Brain microvascular endothelial cell (primary cell): ENCODE measurements at places on chromosomes 2 and 18.
A peak's percentile ranks its signal among the peaks of the same experiment; 100 is the strongest.

GRCh38 chr2:119751706-119752105, 8.0 kb upstream of the PTPN4 start:
- DNase-seq = no peak

DNA sequence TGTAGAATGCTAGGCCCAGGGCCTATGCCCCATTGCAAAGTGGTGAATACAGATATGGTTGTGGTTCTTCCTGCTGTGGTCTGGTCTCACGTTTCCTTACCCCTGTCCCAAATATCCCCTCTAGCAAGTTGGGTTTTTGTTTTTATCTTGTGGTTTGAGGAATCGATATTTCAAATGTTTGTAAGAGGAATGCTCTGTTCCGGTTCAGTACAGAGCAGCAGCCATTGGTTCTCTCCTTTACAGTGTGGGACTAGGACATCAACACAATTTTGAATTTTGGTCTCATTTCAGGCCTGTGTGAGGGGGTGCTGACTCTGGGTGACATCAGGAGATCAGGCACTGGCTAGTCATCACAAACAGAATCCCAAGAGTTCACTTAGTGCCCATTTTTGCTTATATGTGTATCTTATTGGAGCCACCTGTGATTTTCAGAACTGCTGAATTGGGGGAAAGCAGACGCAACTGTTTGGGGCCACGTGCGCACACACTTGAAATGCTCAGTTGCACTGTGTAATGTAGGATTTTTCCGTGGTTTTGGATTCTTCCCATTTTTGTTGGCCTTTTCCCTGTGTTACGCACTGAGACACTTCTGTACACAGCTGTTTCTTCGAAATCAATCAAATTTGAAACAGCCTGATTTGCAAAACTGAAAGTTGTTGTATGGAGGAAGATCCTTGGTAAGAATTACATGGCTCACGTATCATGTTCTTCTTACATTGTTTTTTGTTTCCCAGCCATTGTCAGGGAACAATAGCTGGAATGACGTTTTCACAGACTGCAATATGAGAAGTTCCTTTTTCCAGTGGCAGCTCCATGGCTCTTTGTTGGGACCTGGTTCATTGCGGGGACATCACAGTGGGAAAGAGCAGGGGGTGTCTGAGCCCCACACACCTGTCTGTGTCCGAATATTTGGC, 8.6 kb downstream of the SH3BP4 start:
- no peak for DNase-seq

GRCh38 chr18:31309115-31309514, 8.8 kb upstream of the DSG1 start:
- no peak for DNase-seq

GRCh38 chr18:23127090-23127489, 8.2 kb upstream of the CABLES1 start:
- DNase-seq = no peak

DNA sequence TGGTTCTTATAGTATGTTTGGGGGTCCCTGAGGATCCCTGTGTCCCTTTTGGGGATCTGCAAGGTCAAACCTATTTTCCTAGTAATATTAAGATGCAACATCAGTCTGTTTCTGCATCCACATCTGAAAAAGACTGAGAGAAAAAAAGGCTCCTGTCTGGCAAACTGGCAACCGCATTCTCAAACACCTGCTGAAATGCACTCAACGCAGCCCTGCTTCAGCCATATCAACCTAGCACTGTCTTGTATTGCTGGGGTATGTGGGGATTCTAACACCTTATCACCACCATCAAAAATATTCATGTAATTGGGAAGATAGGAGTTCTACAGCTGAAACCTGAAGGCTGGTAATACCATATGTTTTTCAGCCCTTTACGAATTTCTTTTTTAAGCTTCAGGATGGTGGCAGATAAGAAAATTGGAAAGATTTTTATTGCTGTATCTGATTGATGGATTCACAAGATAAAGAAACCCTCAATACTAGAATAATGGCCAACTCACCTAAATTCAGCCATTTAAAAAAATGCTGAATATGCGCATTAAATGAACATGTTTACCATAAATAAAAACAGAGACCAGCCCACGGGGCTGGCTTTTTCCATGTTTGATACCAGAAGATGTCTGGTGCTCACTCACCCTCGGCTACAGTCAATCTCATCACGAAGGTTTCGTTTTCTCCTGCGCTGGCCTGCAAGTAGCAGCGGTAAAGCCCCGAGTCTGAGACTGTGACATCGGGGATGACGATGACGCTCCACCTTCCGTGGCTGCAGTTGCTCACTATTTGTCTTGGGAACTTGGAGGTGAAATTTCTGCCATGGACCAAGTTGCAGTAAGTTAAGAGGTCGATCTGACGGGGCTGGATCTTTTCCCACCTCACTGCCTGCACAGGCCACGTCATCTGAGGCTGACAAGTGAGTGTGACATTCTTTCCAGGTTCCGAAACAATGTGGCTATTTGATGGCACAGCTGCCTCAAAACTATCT, 52.3 kb downstream of the CD226 start:
- no peak for DNase-seq

DNA sequence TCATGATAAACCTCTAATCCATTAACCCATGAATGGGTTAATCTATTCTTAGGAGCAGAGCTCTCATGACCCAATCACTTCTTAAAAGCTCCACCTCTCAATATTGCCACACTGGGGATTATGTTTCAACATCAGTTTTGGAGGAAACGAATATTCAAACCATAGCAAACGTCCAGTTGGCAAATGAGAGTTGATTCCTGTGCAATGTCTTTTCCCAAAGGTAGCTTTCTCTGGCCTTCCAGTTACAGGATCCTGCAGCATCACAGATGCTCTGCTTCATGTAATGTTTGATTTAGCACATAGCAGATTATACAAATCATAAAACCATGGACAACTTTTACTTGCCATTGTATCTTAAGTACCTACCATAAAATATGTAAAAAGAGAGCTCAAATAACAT, 481.0 kb downstream of the TNS1 start:
- DNase-seq = no peak

- no peak for DNase-seq
Measured at GRCh38 chr18:77529492-77530176, 280.0 kb downstream of the GALR1 start.

GRCh38 chr2:109046925-109047508, 58.0 kb upstream of the EDAR start:
- DNase-seq = no peak

DNA sequence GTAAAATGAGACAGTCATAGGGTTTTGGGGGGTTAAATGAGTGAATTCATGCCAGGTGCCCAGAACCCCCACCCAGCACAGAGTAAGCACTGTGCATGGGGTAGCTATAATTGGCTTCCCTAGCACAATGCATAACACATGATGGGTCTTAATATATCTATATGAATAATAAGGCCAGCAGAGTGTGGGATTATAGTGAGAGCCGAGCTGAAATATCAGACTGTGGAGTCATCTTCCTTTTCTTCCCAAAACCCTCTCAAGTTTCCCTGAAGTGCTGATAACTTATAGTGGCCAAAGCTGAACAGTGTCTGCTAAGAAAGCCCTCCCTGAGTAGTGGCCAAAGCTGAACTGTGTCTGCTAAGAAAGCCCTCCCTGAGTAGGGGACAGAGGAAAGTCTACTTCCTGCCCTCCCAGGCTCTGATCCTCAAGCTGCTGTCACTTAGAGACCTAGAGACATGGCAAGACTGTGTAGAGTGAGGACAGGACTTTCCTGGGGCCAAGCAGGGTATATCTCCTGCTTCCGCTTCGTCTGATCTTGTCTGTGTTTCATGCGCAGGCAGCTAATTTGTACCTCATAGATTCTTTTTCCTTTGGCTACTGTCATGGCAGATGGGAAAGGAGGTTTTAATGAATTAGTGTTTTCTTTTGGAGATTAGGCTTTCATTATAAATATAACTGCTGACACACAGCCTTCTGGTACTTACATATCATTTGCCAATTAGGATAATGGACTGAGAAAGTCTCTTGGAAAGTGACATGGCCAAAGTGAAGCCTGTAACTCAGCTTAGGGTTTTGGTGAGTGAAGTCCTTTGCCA, 94.9 kb downstream of the FHOD3 start:
- DNase-seq = peak; percentile 40

DNA sequence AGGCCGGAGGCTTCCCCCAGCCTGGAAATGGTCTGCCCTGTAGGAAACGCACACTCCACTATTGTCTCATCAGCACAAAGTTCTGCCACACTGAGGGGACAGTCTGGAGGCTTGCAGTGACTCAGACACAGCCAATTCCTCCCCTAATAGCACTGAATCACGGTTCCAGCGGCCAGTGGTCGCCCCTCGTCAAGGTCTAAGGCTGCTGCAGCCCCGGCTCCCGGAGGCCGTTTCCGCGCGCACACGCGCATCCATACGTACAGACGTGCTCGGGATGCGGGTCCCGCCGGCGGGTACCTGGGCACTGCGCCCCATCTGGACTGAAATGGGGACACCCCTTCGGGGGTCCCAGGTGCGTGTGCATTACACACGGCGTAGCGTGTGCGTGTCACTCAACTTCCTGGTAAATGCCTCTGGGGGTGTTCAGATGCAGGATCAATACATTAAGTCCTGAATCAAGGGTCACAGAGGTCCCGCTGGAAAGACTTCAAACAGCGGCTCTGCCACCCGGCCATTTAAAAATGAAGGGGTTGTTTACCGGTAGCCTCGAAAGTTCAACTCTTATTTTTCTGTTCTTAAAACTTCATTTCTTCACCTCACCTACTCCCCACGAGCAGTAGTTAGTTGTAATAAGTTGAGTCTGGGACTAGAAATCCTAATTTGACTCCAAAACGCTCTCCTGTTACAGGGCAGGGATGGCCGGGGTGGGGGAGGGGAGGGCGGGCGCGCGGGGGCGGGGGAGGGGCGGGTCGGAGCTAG, 572 bp upstream of the ZNF516 start:
- DNase-seq = peak; percentile 40

- DNase-seq = no peak
Measured at GRCh38 chr18:31469629-31470028, 22.1 kb downstream of the DSG3 start.

DNA sequence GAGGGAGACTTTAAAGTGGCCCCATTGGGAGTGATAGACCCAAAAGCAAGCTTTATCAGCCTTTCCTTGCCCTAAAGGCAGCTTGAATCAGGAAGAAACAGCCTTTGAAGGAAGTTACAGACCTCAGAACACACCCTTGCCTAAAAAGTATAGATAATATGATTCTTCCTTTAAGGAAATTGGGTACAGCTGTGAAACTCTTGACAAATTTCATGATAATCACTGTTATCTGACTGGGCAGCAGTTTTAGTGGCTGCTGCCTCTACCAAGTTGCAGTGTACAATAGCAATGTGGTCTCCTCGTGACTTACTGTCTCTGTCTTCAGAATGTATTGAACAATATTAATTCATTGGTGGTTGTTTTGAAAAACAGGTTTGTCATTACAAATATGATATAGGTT, 16.7 kb downstream of the HOXD1 start:
- DNase-seq = no peak

DNA sequence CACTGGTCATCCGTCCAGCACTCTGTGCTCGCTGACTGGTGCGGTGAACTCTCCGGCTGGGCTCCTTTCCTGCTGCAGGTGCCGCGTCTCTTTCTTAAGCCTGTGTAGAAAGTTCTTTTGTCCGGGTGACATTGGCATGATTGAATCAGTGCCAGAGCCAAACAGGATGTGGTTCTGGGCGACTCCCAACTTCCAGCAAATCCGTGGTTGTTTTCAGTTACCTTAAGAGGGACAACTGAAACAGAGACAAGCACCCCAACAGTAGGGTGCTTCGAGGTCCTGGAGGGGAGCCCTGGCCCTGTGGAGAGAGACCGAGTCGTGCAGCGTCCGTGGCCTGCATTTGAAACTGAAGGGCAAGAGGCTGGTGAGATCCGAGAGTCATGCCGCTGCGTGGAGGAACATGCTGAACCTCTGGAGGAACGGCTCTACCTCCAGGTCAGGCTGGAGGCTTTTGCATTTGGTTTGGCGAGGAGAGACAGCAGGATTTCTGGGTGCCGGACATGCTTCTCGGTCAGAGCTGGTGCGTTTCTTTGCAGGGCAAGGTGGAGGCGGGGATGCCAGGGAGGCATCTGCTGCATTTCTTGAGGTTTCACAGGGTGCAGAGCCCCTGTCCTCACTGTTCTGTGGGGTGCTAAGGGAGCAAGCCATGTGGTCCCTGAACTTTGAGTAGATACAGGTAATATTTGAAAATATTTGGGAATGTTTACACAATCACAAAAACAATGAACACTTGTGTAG, 26.8 kb downstream of the SH3BP4 start:
- no peak for DNase-seq

DNA sequence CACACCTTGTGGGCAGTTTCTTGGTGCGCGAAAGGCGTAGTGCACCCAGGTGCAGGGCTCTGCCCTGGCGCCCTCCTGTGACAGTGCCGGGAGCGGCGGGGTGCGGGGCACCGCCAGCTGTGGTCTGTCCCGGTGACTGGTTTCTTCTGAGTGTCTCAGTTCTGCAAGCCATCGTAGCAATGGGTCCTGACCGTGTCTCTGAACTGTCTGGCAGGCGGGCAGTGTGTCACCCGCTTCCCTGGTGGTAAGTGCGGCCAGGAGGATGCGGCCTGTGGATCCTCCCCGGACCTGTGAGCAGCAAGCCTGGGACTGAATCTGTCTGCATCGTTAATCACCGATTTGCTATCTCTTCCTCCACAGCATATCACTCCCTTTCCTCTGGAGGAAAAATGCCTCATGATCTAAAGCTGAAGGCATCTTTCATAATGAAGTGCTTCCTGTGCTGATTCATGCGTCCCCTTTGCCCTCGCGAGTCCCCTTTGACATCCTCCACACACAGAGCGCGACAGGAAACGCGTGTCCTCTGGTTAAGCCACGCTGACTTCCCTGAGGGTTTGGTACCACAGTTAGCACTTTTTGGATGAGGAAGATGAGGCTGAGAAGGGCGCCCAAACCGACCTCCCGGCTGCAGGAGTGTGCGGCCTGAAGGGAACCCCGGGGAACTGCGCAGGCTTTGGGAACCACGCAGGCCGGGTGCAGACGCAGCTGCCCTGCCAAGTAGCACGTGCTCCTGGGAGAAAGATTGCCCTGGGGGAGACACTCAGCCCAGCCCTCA, 416.0 kb upstream of the HS6ST1 start:
- DNase-seq = peak; percentile 85

GRCh38 chr18:46736736-46737135, 20.1 kb downstream of the ST8SIA5 start:
- no peak for DNase-seq

- no peak for DNase-seq
Measured at GRCh38 chr18:70622622-70623419, 334.0 kb downstream of the SOCS6 start.

DNA sequence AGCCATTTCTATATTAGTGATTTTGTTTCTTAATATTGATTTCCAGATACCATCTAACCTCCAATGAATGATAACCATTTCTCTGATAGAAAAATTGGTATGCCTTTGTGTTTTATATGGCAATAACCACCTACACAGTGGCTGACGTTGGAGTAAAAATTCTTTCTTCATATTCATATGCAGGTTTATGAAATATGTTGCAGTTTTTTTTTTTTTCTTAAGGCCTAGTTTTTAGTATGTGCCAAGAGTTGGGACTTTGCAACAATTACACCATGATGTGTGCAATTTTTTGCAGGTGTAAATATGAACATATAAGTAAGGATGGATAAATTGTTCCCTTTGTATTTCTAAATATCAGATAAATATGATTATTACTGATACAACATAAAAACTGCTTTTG, 163.2 kb upstream of the MYO3B start:
- no peak for DNase-seq
